ENCODE measurements at places on chromosomes 13 and 19.

DNA sequence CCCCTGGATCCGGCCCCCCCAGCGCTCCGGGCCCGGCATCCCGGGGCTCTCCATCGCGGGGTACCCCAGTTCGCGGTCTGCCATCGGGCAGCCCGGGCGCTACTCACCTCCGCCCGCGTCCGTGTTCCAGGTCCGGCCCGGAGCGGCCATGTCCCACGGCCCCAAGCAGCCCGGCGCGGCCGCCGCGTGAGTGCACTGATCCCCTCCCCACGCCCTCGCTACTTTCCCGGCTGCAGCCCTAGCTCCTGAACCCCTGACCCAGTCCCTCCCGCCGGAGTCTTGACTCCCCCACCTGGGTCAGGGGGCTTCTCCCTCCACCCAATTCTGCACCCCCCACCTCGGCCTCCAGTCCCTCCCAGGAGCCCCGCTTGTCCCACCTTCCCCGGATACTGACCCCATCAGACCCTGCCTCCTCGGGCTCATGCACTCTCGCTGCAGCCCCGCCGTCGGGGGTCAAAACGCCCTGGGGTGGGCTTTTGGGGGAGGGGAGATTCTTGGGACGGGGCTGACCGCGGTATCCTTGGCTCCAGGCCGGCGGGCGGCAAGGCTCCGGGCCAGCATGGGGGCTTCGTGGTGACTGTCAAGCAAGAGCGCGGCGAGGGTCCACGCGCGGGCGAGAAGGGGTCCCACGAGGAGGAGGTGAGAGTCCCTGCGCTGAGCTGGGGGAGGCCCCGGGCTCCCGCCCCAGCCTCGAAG is 566 bp downstream of the HMG20B start:
- peak; percentile 13 for DNase-seq

DNA sequence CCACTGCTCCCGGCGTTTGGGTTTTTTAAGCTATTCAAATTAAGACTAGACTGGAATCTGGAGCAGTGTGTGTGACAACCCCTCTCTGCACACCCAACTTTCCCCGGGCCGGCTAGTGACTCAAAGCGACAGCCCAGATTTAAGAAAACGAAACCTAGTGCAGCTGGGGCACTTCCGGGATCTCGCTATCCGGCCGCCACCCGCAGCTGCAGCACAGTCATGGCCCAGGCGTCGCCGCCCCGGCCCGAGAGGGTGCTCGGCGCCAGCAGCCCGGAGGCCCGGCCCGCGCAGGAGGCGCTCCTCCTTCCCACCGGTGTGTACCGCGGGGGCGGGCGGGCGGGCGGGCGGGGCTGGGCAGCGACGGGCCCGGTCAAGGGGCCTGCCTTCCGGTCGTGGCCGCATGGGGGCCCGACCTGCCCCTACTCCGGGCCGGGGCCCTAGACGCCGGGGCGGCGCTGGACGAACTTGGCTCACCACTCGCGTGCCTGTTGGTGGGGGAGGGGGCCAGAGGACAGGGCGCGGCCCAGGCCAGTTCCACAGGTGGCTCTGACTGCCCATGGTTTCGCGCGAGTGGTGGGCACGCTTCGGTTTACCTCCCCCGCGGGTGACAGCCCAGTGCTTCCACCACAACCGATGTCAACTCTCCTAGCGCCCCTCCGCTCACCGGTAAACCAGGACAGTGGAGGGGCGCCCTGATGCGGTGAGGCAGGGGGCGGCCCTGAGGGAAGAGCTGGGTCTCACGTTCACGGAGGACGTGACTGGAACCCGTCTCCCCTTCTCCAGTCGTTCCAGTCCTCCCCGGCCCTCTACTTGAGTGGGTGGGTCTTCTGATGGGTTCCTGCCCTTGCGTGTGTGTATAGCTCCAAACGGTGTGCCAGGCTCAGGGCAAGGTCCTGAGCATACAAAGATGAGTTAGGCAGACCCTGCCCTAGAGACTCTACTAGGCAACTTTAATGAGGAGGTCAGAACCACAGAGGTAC is at the start of gene PHF11:
TSS of gene PHF11 (plus strand) at position 171 of the 980 bp plus-strand sequence. CDS start at position 220, 49 bp downstream.
- peak; percentile 87 for DNase-seq

GRCh38 chr13:34913040-34913439 is 29.0 kb upstream of the NBEA start:
- DNase-seq: no peak

GRCh38 chr13:78102121-78102677 is 183.6 kb upstream of the EDNRB start:
- no peak for DNase-seq

GRCh38 chr13:109672545-109672944 is 113.8 kb downstream of the IRS2 start:
- no peak for DNase-seq

DNA sequence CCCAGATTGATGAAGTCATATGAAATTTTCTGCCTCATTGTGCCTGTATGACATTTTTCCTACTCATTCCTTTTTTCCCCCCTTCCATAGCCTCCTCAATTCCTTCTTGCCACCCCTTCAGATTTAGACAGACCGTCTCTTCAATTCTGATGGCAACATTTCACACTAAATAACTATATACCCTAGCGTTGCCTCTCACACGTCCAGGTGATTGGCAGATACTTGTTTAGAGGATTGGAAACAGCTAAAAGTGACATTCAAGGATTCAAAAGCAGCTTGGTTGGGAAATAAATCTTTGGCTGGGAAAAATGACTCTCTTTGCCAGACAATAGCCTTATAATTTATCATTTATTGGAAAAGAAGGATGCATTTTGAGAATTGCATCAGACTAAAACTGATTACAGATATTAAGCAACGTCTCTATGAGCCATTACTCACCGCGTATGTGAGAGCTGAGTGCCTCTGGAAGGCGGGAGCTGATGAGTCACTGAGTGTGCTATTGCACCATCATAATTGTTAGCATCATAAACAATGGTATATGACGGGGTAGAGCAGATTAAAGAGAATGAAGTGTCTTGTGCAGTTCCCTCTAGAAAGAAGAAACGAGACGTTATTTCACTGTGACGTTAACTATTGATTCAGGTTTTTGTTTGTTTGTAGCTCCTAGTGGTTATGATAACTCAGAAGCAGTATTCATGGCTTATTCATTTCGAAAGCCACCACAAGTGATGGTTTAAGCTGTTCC is 61.1 kb upstream of the FAM216B start:
- DNase-seq: no peak

- DNase-seq: no peak
Measured at GRCh38 chr13:50386541-50387050, 371.4 kb downstream of the KCNRG start.

- DNase-seq: no peak
Measured at GRCh38 chr13:48264058-48264457, 31.1 kb downstream of the ITM2B start.

DNA sequence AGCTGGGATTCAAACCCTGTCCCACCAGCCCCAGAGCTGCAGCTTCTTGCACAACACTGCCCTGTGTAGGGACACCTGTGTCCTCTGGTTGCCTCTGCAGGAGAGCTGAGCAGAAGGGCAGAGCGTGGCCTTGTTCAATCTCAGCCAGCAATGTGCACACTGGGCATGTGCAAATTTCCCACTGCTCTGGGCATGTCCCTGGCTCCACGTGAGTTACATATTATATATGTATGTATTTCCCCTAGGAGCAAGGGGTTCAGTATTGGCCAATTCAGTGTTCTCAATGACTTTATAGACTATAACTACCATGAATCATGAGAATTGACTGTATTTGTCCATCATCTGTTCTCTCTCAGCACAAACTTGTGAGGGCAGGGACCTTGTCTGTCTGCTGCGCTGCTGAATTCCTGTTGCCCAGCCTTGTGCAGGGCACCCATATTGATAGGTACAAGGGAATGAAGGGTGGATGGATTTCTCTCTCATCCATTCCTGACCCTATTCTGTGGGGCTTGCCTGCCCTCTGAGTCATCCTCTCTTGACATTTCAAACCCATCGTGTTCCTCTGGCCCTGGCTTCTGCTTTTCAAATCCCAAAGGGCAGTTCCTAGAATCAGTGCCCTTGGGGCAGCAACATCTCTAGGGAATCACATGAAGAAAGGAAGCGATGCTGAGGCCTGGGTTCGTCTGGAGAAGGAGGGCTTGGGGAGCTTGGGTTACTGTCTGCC is 69.7 kb downstream of the ERICH6B start:
- no peak for DNase-seq

DNA sequence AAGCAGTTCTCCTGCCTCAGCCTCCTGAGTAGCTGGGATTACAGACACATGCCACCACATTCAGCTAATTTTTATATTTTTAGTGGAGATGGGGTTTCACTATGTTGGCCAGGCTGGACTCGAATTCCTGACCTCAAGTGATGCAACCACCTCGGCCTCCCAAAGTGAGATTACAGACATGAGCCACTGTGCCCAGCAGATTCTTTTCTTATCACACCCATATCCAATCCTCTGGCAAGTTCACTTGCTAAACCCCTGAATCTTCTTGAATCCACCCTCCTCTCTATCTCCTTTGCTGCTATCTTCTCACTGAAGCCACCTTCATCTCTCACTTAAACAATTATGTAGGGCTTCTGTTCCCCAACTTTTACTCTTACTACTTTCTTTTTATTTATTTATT is 17.5 kb downstream of the TMEM143 start:
- DNase-seq: no peak

DNA sequence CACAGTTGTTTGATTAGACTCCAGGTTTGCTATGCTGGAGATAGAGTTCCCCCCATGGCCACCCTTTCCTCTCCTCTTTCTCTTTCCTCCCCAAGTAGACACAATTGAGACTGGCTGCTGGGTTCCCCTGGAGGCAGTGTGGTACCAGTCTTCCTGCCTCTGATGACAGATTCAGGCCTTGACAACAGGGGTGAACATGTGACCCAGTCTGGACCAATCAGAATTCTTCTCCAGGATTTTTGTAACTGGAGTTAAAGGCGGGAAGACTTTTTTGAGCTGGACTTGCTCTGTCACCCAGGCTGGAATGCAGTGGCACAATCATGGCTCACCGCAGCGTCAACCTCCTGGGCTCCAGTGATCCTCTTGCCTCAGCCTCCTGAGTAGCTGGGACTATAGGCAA is 48.7 kb downstream of the CCNE1 start:
- no peak for DNase-seq

GRCh38 chr13:102035969-102036368 is 365.9 kb downstream of the FGF14 start:
- DNase-seq: no peak

- no peak for DNase-seq
Measured at GRCh38 chr13:113489171-113489548, 1.4 kb downstream of the DCUN1D2 start.

Data from CD4-positive, alpha-beta T cell treated with Interleukin-1 beta for 1 hour (primary cell).